CD4-positive, alpha-beta T cell treated with Interleukin-15 for 4 hours (primary cell): ENCODE measurements at places on chromosomes 16 and 17.

DNA sequence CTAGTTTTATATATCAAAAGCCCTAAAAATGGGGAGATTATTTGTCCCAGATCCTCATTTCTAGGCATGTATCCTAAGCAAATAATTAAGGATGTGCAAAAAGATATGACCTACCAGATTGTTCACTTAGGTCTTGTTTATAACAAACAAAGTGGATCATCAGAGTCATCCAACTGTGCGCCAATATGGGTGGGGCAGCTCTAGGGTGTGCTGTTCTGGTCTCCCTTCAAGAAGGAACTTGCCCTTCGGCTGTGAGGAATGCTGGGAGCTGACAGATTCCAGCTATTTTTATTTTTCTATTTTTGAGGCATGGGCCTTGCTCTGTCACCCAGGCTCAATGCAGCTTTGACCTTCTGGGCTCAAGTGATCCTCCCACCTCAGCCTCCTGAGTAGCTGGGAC, 13.8 kb downstream of the CHP2 start:
- no peak for DNase-seq

- no peak for DNase-seq
These were observed 52.6 kb downstream of the SCNN1G start for GRCh38 chr16:23235176-23235575.

DNA sequence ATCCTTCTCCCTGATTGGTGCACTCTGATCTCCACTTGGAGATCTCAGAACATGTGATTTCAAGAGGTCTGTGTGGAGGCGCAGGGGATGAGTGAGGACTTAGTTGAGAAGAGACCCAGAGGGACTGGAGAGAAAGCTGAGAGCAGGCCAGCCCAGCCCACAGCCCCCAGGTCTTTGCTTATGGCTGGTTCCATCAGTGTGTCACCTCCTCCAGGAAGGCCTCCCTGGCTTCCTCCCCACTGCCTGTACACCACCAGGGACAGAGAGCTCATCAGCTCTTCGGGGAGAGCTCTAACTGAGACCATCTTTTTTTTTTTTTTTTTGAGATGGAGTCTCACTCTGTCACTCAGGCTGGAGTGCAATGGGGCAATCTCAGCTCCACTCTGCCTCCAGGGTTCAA, 3.4 kb downstream of the P2RX1 start:
- no peak for DNase-seq

DNA sequence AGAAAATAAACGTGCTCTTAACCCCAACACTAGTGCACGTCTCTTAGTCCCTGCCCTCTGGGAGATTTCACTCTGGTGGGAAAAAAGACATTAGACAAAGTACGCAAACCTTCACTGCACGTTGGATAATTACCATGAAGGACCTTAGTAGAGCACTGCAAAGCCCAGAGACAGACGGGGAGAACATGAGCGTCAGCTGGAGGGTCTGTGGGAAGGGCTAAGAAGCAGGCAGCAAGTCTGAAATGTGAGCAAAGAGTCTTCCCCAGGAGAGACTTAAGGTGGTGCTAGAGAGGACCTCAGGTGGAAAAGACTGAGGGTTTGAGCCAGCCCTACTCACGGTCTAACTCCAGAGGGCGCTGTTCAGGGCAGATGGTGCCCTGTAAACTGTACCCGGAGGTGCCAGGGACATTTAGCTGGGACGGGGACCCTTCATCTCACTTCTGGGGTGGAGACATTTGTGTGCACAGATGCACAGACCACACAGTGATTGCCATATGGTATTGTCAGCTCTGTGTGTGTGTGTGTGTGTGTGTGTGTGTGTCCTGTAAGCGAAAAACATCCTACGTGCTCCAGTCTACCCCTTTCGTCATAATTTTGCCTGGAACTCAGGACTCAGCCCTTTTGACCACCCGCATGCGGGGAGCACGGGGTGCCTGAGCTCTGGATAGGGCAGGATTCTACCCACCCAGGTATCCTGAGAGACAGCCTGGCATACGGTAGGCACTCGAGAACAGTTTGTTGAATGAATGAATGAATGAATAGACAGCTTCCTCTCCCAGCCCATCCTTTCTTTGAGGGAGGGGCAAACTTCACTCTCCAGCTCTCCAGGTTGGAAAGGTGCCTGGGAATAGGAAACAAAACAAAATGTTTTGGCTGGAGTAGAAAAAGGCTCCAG, 10.1 kb upstream of the STAC2 start:
- DNase-seq: peak; percentile 60

DNA sequence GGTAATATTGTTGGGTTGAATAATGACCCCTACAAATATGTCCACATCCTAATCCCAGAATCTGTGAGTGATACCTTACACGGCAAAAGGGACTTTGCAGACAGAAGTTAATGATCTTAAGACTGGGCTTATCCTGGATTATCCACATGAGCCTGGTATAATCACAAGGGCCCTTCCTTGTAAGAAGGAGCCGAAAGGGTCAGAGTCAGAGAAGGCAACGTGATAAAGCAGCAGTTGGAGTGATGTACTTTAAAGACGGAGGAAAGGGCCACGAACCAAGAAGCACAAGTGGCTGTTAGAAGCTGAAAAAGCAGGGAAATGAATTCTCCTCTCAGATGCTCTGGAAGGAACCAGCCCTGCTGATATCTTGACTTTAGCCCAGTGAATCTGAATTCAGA, 137.8 kb downstream of the UTP18 start:
- DNase-seq: no peak

DNA sequence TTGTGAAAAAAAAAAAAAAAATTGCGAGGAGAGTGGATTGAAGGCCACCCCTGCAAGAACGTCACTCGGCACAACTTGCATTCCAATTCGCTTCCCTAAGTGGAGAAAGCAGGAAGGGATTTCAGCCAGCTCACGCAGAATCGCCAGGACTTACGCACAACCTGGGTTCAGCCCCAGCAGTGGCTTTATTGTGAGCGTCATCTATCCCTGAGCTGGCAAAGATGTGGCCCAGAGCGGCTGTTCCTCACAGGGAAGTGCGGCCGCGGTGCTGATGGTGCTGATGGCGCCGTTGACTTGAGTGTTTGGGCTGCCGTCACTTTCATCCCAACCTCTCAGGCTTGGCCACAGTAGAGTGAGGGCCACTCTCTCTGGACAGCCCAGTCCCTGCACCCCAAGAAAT, 197.6 kb downstream of the NTN1 start:
- DNase-seq: no peak

GRCh38 chr17:17513626-17514025, 17.4 kb upstream of the RASD1 start:
- no peak for DNase-seq

- DNase-seq: no peak
These were observed 15.8 kb downstream of the CYTH1 start for GRCh38 chr17:78766225-78766624.

GRCh38 chr17:64115822-64116534, 14.0 kb downstream of the ERN1 start:
- peak; percentile 61 for DNase-seq

DNA sequence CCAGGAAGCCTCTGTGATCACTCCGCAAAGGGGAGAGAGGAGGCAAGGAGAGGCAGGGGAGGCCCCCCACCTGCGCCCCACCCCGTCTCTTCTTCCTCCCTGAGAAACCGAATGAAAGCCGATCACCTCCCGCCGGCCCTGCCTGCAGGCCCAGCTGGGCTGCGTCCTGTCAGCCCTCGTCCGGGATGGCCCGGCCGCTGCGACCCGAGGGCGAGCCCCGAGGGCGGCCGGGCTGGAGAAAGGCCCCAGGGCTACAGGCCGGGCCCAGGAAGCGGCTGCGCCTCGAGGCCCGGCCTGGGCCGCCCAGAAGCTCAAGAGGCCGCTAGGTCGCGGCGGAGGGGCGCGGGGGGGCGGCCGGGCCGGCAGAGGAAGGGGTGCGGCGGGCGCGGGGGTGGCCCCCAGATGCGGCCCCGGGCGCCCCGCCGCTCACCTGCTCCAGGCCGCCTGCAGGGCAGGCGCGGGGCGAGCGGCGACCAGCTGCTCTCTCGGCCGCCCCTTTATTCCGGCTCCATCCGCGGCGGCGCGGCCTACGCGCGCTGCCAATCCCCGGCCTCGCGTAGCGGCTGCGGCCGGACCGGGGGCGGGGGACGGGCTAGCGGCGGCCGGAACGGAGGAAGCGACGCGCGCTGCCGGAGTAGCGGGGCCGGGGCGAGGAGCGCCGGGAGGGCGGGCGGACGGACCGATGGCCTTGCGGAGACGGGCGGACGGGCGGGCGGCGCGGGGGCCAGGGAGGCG, at the start of gene ZNF319:
Gene ZNF319 (minus strand): TSS at position 702 of the 735 bp plus-strand sequence. CDS start 2,407 bp downstream, outside the sequence.
- no peak for DNase-seq
